ENCODE measurements at places on chromosomes 16 and 17.

GRCh38 chr16:71672125-71672524 is 46.1 kb downstream of the MARVELD3 start:
- DNase-seq, result no peak

DNA sequence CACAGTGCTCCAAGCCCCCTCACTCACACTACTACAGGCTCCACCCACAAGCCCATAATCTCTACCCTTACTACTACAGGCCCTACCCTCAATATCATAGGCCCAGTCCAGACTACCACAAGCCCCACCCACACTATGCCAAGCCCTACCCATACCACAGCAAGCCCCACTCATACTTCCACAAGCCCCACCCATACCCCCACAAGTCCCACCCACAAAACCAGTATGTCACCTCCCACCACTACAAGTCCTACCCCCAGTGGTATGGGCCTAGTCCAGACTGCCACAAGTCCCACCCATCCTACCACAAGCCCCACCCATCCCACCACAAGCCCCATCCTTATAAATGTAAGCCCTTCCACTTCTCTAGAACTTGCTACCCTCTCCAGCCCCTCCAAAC is 13.8 kb downstream of the RIPOR1 start:
- DNase-seq, result peak; percentile 42

DNA sequence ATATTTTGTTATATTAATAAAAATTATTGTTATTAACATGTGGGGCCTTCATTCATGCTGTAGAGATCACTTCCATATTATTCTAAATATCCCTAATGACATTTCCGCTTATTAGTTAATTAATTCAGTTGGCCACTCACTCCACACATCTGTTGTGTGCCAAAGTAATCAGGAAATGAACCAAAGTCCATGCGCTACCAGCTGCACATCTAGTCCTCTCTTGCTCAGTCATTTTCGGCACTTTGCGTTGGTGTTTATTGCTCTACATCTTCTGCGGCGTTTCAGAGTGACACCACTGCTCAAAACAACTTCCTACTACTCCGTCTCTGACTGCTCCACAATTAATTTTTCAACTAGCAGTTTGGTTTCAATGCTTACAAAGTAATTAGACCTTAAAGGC is 101.4 kb upstream of the ZFHX3 start:
- no peak for DNase-seq

- DNase-seq, result no peak
Measured at GRCh38 chr17:37750768-37751475, 6.1 kb upstream of the HNF1B start.

DNA sequence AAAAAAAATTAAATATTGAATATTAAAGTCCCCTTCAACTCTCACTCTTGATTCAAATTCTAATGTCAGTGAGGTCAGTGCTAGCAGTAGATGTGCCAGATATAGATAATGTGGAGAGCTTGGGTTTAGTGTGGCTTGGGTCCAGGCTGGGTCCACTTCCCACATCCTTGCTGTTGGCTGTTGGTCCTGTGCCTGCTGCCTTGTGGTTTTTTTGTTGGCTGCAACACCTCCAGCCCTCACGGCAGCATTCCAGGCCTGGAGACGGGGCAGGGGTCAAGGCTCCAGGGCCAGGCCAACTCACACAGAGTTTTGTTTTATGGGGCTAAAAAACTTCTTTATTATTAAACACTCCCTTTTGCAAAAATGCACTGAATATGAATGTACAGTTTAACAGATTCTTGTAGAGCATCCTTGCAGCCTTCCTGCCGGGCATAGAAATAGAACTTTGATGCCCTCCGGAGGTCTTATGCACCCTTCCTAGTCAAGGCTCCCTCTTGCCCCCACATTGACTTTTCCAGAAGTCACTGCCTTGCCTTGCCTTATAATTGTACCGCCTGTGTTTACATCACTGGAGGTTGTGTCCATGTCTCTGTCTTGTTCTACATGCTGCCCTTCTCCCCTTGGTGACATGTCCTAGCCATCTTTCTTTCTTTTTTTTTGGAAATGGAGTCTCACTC is 25.5 kb upstream of the MYO15B start:
- no peak for DNase-seq

GRCh38 chr17:77498791-77499698 is 358.3 kb downstream of the SEC14L1 start:
- no peak for DNase-seq
